ENCODE measurements at places on chromosomes 1 and 21.

- DNase-seq, result no peak
Observed at GRCh38 chr1:50488876-50489275, 65.6 kb upstream of the DMRTA2 start.

- no peak for DNase-seq
Observed at GRCh38 chr1:219085082-219085481, 88.6 kb upstream of the LYPLAL1 start.

GRCh38 chr1:177741476-177741875 lies 228.4 kb downstream of the SEC16B start:
- no peak for DNase-seq

GRCh38 chr1:150561974-150562445 lies 12.8 kb downstream of the ADAMTSL4 start:
- peak; percentile 93 for DNase-seq

- DNase-seq, result no peak
Observed at GRCh38 chr21:17660452-17660851, 47.8 kb upstream of the BTG3 start.

DNA sequence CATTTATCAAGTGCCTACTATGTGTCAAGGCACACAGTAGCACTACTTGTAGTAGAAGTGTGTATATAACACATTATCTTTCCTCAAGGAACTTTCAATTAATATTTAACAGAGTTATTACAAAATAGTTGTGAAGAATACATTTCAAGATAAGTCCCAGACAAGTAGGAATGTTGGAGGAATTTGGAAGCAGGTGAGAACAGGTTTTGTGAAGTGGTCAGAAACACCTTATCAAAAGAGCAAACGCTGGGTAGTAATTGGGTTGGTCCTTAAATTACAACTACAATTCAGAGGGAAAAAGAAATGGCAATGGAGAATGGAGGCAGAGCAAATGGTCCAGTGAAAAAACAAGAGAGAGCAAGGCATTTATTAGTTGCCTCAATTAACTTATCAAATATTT lies 218.8 kb downstream of the ADGRL2 start:
- no peak for DNase-seq

DNA sequence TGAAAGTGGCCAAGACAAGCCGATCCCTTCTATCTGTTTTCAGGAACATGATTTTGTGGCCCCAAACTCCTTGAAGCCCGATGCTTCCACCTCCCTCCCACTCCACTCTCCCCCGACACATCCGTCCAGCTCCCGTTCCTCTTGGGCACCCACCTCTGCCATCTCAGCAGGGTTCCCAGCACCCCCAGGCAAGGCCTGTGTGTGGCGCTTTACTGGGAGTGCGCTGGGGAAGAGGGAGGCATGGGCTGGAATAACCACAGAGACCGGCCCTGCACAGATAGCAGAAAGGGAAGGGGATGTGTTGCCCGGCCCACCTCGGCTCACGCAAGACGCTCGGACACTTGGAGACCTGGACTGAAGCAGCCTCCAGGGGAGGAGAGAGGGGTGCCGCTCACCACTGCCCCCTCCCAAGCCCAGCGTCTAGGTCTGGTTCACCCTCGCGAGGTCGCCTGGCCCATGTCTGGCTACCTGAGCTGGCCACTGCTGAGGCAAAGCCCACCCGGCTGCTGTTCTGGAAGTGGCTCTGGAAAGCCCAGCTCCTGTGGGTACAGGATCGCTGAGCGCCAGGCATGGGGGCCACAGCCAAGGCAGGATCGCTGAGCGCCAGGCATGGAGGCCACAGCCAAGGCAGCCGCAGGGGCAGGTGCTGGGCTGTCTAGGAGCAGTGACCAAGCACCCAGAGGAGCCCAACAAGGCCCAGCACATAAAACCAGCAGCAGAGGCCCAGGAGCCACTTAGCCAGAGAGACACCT lies 23.8 kb upstream of the COL18A1 start:
- DNase-seq, result no peak

GRCh38 chr1:64050601-64051000 lies 152.8 kb upstream of the UBE2U start:
- no peak for DNase-seq

DNA sequence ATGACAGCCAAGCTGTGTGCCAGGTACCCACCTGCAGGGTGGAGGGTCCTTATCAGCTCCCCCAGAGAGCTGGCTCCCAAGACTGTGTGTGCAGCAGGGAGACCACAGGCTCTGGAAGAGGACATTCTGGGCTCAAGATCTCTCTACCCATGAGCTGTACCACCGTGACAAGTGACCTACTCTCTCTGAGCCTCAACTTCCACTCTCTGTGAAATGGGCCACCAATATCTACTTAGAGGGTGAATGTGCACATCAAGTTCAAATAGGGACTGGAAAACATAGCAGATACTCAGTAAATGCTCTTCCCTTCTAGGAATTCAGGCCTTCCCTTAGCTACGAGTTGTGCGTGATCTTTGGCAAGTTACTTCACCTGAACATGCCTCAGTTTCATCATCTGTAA lies 1.5 kb downstream of the SLC30A2 start:
- no peak for DNase-seq

DNA sequence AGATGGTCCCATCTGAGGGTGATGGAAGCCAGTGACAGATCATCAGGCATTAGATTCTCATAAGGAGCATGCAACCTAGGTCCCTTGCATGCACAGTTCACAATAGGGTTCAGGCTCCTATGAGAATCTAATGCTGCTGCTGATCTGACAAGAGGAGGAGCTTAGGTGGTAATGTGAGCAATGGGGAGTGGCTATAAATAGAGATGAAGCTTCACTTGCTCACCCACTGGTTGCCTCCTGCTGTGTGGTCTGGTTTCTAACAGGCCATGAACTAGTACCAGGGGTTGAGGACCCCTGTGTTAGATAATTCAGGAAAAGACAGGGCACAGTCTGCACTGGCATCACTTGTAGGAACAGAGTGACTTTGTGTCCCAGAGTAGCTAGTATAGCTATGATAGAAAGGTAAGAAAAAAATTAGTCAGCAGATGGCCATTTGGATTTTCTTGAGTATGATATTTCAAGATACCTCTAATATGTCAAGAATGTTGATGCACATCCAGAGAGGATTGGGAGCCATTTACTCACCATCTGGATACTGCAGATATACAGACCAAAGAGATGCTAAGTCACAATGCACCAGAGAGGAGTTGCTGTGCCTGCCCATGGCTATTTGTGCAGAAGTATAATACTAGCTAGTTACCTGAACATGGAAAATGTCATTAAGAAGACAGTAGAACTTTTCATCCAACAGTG lies 53.6 kb downstream of the ADCY10 start:
- DNase-seq, result no peak

GRCh38 chr1:11447903-11448302 lies 31.1 kb upstream of the DISP3 start:
- no peak for DNase-seq

GRCh38 chr1:228825840-228826484 lies 90.7 kb downstream of the RHOU start:
- no peak for DNase-seq

GRCh38 chr1:151639466-151639865 lies 27.6 kb downstream of the SNX27 start:
- DNase-seq, result no peak

GRCh38 chr1:199269241-199269640 lies 630.4 kb downstream of the PTPRC start:
- DNase-seq, result no peak

DNA sequence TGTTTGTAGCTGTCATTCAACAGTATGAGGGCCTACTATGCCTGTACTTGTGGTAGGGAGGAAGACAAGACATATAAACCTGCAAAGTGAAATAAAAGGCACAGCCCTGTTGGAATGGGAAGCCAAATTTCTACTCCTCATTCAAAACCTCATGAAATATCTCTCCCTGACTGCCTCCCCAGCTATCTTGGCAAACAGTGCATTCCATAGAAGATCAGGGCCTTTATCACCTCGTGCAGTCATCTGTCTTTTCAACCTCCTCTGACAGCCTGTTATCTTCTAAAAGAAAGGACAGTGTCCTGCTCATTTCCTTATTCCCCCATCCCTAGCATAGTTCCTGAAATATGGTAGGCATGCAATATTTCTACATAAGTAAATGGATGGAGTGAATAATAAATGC lies 71.0 kb downstream of the SH3GLB1 start:
- no peak for DNase-seq

DNA sequence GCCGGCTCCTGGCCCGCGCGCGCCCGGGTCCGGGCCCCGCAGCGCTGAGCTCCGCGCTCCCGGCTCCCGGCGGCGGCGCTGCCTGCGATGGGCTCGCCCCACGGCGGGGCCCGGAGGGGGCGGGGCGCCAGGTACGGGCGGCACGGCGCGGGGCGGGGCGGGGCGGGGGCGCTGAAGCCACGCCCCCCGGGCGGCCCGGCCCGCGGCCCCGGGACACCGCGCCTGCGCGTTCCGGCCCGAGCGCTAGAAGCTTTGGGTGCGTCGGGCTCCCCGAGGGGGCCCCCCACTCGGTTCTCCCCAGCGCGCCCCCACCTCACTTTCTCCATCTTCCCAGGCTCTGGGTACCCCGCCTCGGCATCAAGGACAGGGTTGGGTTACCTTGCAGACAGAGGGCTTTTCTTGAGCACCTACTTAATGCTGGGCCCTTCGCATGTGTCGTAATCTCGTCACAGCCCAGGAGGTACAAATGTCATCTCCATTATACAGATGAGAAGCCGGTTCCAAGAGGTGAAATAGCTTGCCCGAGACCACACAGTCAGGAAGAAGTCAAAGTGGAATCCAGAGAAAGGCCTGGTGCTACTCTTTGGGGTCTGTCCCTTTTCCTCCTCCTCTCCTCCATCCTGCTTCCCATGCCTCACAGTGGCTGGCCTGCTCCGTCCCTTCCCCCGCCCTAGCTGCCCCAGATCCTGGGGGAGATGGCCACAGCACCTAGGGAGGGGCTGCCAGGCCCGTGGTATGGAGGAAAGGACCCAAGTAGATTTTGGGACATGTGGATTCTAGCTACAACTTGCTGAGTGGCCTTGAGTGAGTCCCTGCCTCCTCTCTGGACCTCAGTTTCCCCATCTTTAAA lies 46.5 kb downstream of the RAP1GAP start:
- DNase-seq, result peak; percentile 59

GRCh38 chr1:220841293-220841692 lies 38.0 kb upstream of the HLX start:
- no peak for DNase-seq

GRCh38 chr1:162056043-162056442 lies 13.4 kb upstream of the NOS1AP start:
- peak; percentile 35 for DNase-seq

DNA sequence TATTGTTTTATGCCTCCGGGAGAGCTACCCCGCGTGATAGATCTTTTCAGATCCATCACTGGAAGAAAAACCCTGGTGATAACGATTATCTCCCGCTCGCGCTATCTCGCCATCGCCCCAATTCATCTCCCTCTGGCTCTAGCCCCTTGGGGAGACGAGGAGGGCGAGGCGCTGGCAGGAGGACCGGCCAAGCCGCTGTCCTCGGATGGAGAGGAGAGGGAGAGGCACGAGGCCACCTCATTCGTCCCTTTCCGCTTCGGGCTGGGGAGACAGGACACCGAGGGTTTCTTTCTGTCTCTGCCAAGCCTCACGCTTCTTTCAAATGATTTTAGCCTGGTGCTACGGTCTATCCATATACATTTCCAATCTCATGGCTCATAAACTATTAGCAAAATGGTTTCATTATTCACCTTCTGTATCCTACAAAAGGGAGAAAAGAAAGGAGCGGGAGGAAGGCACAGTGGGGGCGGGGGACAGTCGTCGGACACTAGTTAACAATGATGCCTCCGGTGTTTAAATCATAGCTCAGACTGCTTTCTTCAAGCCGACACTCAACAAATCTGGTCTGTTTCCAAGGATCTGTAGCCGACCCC lies 415.0 kb upstream of the ESRRG start:
- DNase-seq, result no peak

- no peak for DNase-seq
Observed at GRCh38 chr1:218078916-218079315, 206.2 kb upstream of the RRP15 start.

GRCh38 chr21:26748066-26748465 lies 97.1 kb downstream of the ADAMTS1 start:
- no peak for DNase-seq

DNA sequence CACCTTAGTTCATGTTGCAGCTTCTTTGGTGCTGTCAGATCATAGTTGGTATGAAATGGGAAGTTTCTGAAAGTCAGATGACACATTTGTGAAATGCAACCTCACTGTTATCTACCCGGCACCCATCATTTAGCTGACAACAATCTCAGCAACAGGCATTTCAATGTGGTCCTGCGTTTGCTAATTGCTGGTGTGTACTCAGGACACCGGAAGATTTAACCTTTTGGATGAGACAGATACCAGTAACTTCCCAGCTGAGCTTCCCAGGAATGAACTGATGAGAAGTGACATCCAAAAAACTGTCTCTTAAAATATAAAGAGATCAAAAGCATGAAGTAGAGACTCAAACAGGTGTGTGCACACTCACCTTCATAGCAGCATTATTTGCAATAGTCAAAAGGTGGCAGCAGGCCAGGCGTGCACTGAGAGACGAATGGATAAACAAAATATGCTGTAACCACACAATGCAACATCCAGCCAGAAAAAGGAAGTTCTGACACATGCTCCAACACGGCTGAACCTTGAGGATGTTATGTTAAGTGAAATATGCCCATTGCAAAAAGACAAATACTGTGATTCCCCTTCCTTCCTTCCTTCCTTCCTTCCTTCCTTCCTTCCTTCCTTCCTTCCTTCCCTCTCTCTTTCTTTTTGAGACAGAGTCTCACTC lies 7.9 kb upstream of the CLDN14 start:
- no peak for DNase-seq

DNA sequence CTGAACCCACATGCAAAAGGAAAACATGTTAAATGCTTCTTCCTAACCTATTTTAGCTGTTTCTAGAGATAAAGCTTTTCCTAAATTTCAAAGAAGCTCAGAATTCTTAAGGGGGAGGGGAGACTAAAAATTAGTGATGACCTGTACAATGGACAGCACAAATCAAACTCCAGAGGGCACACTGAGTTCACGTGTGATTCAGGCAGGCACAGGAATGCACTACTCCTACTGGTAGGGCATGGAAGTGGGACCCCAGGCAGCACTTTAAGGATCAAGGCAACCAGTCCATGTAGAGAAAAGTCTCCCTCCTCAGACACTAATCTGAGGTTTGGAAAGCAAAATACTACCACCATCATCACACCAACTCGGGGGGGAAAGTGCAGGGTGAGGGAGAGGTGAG lies 31.3 kb upstream of the CLCA4 start:
- no peak for DNase-seq

DNA sequence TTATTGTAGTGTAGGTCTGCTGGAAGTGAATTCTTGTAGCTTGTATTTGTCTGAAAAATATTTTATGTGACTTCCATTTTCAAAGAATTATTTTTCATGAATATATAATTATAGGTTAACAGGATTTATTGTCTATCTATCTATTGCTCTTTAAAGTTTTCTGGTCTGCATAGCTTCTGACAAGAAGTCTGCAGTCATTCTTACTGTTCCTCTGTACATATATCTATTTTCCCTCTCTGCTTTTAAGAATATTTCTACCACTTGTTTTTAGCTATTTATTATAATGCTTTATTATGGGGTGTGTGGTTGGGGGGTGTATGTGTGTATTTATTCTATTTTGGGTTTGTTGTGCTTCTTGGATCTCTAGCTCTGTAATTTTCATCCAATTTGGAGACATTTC lies 77.4 kb downstream of the ETS2 start:
- DNase-seq, result no peak

GRCh38 chr1:10979483-10979920 lies 33.0 kb upstream of the TARDBP start:
- DNase-seq, result no peak

- no peak for DNase-seq
Observed at GRCh38 chr1:201274616-201275252, 8.6 kb upstream of the PKP1 start.

- no peak for DNase-seq
Observed at GRCh38 chr1:230570724-230571360, 71.4 kb upstream of the COG2 start.
